ENCODE measurements at places on chromosomes 12 and 14.

DNA sequence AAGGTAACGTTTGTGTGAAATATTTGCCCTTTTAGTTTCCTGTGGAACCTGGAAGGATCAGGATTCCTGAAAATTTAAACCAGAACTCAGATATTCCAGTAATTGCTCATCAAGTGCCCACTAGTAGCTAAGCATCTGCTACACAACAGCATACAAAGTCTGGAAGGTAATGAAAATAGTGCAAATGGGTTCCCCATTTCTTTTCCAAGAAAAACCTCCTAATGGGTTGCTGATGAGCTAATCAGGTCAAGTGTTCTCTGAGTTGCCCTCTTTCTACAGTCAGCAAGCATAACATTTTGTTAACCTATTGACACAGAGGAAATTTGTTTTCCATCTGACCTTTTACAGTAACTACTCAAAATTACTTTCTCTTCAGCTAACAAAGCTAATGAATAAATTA is 83.6 kb upstream of the PMCH start:
- no peak for DNase-seq

DNA sequence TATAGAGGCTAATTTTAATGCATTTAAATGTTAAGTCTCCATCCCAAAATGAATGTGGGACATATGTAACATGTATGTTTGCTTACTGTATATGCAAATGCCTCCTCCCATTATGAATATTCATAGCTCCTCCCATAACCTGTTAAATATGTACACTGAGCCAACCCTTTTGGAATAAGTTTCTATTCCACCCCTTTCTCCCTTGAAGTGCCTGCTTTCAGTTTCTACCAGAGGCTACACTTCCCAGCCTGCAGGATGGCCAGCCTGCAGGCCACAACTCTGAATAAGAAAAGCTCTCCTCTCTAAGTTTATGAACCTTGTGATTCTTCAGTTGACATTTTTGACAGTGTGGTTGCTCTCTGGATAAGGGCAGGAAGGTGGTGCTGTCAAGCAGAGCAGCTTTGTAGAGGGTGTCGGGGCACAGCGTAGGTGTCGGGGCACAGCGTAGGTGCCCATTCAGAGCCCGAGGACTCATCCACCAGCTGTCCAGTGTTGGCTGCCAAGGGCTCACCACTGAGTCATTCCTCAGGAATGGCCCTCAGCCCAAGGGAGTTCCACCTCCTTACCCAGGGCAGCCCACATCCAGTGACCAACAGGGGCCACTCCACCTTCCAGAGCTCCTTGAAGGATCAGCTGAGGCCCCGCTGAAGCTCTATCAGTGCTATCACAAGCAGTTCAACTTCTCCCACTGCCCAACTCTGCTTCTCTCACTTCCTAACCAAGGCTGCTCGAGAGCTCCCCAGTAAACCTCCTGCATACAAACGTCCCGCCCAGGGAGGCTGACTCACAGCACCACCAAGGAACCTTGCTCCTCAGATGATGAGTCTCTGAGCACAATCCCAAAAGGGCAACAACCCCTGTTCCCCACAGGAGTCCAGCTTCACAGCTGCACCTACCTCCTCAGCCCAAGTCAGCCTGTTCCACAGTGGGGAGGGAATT is 31.4 kb downstream of the VWF start:
- no peak for DNase-seq

- DNase-seq = no peak
Observed at GRCh38 chr12:6263931-6264330, 46.6 kb upstream of the PLEKHG6 start.

GRCh38 chr12:114221957-114222630 is 183.8 kb downstream of the TBX5 start:
- no peak for DNase-seq

GRCh38 chr12:41992692-41993215 is 151.9 kb downstream of the GXYLT1 start:
- no peak for DNase-seq

DNA sequence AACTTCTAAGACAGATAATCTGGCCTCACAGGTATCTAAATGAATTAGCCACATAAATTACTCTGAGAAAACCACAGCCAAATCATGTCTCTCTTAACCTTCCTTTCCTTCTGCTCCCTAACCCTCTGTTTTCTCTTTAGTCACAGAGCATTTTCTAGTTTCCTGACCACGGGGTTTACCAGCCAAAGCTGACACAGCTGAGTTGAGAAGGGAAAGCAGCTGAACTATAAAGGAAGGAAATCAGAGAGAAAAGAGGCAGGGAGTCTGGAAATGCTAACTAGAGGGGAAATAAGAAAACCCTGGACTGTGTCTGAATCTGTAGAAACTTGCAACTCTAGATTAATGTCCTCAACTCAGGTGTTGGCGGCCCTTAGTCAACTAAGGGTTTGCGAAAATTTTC is 24.4 kb downstream of the ANKS1B start:
- DNase-seq = no peak

DNA sequence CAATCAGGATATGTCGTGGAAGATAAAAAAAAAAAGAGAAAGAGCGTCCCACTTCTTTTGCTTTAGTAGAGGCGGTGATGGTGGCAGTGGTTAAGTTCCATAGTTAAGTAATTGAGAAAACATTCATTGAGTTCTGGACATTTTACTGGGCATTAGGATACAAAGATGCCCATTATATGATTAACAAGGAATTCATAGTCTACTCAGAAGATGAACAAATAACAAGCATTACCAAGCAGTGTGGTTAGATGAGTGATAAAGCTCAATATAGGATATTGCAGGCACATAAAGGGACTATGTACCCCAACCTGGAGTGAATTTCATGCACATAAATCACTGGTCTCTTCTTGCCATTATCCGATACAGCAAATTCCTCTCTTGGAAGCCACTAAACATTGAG is 53.7 kb downstream of the ALG10B start:
- no peak for DNase-seq

DNA sequence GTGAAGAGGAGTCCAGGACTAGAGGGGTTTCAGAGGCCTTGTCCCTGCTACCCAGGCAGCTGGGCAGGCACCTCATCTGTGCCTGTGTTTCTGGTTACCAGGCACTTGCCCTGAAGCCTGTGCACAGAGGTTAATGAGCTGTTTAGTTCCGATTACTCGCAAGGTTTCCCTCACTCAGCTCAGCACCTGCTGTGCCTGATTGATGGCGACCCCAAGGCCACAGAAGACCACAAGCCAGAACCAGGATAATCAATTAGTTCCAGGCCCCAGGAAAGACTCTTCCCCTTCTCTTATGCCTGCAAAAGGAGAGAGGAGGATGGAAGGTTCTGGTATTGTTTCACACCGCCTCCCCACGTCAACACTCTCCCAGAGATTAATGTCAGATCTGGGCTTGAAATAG is 88.8 kb upstream of the NOS1 start:
- DNase-seq = no peak

- no peak for DNase-seq
Observed at GRCh38 chr14:92595267-92595666, 81.7 kb downstream of the RIN3 start.

GRCh38 chr12:22406627-22407026 is 72.1 kb upstream of the ST8SIA1 start:
- no peak for DNase-seq

- DNase-seq = no peak
Observed at GRCh38 chr14:48563489-48563888, 888.1 kb upstream of the MDGA2 start.

DNA sequence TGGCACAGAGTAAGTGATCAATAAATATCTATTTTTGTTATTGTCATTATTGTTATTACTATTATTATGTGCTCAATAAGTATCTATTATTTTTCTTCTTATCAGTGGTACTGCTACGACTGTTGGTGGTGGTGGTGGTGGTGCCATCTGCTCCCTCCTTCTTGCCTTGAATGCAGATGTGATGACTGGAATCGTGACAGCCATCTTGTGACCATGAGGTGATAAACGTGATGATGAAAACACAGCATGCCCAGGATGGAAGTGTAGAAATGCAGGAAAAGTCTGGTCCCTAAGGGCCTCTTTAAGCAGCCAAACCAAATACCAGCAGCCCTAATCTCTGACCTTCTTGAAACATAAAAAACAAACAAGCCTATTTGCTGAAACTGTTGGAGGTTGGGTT is 22.4 kb downstream of the SLC6A12 start:
- no peak for DNase-seq

GRCh38 chr14:55323910-55324309 is 52.7 kb downstream of the FBXO34 start:
- no peak for DNase-seq

DNA sequence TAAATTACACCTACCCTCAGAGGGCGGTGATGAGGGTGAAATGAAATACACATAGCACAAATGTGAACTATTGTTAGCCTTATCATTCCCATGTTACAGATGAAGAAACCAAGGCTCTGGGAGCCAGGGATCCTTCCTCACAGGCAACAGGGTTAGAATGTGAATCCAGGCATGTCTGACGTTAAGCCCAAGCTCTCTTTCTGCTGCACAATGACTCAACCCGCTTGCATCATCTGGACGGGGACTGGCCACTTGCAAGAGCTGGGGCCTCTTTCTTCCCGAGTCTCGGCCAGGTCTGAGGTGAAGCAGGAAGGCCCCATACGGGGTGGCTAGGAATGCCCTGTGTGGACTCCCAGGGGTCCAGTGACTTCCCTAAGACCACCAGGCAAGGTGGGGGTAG is 105.2 kb downstream of the RBM19 start:
- no peak for DNase-seq

DNA sequence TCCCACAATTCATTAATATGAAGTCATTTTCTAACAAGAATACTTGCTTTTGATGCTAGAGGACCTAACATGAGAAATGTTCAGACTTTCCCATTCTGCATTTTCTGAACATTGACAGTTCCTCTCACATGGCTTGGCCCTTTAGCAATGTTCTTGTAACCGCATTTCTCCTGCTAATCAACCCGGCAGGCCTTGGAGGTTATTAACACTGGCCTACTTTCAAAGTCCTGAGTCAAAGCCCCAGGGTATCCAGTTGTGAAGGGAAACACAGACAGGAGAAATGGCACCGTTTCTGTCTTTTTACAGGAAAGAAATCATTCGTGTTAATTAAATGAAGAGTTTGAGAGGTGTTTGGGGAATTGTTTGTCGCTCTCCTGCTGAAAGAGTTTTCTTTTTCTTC is 446.5 kb upstream of the MIS18BP1 start:
- no peak for DNase-seq

DNA sequence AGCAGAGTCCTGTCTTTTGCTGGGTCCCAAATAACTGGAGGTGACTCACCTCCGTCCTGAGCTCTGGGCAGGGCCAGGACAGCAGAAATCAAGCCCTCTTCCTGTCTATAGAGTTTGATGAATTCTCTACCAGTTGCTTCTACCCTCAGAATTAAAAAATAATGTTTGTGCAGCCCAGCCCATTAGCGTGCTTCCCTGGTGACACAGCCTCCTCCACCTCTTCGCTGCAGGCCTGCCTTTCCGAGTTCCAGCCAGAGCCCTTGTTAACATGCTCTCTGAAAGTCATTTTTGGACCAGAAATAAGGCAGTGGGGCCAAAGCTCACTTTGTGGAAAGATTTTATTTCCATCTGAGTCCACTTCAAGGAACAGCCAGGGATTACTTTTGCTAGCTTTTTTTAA is 94.0 kb downstream of the TBX5 start:
- no peak for DNase-seq

GRCh38 chr14:35167496-35167895 is 45.1 kb downstream of the PRORP start:
- no peak for DNase-seq

- no peak for DNase-seq
Observed at GRCh38 chr12:13293096-13293495, 96.6 kb downstream of the EMP1 start.

- no peak for DNase-seq
Observed at GRCh38 chr14:46653031-46653755, 1.6 kb upstream of the RPL10L start.

GRCh38 chr14:57071639-57072038 is 197.1 kb downstream of the EXOC5 start:
- DNase-seq = no peak
